ENCODE measurements at places on chromosomes 1 and 21.

DNA sequence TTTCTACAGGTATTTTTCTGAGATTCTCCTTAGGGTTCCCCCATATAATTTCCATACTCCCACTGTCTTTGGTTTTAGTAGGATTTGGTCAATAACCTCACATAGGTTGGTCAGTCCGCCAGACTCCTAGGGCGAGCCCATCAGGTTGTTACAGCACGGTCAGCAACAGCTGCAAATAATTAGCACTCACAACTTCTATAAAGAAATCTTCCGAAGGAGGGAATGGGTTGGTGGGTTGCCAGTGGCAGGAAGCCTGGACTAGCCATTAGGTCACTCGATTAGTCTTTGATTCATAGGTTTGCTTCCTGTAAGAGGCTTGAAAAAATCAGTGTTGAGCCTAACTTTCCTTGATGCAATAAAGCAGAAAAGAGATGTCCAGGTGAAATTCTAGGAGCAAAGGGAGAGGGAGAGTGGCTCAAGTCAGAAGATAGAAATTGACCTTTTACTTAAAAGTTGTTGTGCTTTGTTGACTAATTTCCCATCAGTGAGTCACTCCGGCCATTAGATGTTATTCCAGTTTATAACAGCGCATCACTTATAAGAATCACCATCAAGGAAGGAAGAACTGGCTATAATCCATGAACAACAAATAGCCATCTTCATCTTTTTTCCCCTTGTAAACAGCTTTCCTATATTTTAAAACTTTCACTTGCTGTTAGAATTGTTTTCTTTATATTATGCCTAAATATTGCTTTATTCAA lies 88.3 kb downstream of the TPR start:
- DNase-seq, result no peak

- no peak for DNase-seq
Measured at GRCh38 chr1:201264072-201264471, 19.2 kb upstream of the PKP1 start.

DNA sequence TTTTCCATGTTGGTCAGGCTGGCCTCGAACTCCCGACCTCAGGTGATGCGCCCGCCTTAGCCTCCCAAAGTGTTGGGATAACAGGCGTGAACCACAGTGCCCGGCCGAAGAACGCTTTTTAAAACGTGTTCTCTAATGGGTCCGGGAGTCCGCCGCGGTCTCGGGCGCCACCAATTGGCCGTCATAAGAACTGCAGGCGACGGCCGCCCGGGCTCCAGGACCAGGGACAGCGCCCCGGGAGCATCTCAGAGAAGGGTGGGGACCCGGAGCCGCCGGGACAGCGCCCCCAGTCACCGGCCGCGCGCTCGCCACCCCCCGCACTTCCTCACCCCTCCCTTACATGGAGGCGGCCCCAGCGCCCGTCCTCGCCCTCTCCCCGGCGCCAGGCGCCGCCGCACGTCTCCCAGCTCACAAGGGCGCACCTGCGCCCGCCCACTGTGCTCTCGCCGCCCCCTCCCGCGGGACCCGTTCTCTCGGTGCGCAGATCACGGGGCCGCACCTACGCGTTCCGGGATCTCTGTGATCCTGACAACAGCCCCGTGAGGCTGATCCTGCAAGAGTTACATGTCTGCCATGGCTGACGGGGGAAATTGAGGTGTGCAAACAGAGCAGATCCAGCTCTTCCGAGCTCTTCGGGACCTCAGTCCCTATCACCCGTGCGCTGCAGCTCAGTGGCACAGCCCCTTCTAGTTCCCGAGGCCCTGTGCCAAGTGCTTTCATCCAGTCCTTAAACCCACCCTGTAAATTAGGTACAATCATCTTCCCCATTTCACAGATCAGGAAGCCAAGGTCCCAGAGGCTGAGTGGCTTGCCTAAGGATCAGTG lies 9.8 kb downstream of the RAP1GAP start:
- peak; percentile 61 for DNase-seq

DNA sequence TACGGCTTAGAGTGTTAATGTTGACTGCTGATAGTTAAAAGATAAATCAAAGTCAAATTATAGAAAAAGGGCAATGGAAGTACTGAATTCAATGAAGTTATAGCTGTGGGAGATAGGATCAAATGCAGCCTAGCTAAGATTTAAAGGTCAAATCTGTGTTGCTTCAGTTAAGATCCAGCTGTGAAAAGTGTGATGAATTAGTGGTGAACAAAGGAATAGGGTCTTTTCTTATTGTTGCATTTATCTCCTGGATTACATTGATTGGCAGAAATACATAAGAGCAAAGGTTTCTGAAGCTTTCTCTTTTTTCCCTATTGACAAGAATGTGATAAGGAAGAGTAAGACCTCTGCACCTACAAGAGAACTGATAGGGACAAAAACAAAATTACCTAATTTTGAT lies 1234.6 kb upstream of the ADGRL2 start:
- DNase-seq, result no peak

DNA sequence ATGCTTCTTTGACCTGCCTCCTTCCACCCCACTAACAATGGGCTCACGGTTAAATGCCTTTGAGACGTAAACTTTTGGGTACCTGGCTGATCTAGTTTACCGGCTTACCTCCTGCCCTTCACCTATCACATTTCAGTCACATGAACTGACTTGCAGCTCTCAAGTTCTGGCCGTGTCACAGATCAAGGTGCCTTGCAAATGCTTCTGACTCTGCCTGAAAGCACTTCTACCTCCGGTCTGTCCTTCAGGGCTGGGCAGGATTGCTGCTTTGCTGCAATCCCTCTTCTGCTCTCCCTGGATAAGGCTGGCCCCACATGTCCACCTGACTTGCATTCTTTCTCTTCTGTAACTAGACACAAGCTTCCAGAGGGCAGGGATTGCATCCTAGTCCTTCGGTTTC lies 69.0 kb downstream of the GRIK1 start:
- no peak for DNase-seq

DNA sequence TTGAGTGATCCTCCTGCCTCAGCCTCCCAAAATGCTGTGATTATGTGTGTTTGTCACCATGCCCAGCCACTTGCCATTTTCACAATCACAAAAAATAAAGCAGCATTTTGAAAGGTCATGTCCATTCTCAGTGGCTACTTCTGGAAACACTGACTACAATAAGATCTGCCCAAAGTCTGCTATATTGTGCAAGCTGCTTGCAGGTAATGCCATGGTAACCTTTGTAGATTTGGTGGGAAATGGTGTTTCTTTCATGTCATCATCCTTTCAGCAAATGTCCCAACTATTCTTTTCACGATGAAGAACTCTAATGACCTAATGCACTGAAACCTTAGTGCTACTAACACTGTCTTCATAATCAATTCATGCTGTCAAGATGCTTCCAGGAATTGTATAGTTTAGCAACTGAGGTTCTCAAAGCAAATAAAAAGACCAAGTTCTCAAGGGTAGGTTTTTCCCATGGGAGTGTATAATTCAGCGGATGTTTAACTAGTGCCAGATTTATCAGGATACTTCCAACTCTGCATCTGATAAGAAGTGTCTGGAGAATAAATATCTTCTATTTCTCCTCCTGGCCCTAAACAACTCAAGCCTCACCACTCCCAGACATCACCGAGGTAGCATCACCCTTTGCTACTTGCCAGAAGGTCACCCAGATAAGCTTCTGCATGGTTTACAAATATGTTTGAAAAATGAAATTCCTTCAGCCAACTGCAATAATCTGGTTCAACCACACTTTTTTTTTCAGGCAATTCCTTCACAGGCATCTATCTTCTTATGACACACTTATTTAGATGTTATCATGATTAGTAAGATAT lies 132.0 kb upstream of the ZC3H11B start:
- DNase-seq, result no peak

DNA sequence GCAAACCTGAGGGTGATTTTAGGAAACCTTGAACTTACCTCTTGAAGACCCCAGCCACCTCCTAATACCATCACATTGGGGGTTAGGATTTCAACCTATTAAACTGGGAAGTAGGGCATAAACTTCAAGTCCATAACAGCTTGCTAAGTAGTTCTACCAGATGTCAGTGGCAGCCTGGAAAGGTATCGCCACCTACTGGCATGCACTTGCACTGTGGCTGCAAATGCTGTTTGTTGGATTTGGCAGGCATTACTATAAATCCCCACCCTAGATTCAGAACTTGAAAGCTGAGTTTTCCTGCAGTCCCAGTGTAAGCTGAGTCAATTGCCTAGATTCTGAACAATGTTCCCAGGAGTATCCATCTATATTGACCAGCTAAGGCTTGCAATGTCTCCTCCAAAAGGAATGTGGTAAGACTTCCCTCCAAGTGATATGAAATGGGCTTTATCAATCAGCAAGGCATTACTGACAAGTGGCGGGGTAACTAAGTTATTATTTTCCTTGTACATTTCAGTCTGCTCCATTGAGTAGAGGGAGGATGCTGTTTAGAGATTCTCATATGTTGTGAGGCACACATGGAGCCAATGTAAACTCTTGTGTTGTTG lies 474.5 kb downstream of the PTPRC start:
- DNase-seq, result peak; percentile 67

- DNase-seq, result no peak
Measured at GRCh38 chr1:23896491-23896890, 16.7 kb downstream of the CNR2 start.

Data from ACHN (cell line).